ENCODE measurements at places on chromosomes 12 and 14.

- no peak for DNase-seq
These were observed 15.8 kb upstream of the NINJ2 start for GRCh38 chr12:678747-679712.

- no peak for DNase-seq
These were observed 78.3 kb downstream of the TSHR start for GRCh38 chr14:81033698-81034240.

GRCh38 chr14:70601162-70601561, 707 bp upstream of the MED6 start:
- DNase-seq = no peak

- DNase-seq = no peak
These were observed 114.2 kb downstream of the DHRS2 start for GRCh38 chr14:23750357-23750756.

GRCh38 chr12:27012982-27013255, 1.3 kb downstream of the TM7SF3 start:
- DNase-seq = no peak

- no peak for DNase-seq
These were observed 137.0 kb upstream of the MAX start for GRCh38 chr14:65239143-65239937.

- DNase-seq = no peak
These were observed 15.8 kb upstream of the SLC16A7 start for GRCh38 chr12:59580050-59580449.

DNA sequence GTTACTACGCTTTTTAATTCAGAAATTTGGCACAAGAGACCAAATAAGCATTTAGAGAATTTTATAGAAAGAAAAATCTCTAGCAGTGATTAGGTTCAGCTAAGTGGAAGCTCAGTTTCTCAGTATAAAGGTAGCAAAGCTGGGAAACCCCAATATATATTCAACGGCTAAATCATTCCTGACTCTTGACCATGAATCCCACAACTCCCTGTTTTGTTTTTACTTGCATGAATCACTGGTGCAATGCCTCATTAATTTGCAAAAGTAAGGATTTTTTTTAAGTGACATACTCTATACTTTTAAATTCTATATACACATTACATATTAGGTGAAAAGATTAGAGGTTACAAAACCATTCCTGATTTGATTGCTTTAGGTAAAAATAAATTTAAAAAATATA, 74.3 kb upstream of the PLEKHG7 start:
- DNase-seq = no peak

GRCh38 chr14:76305268-76305826, 70.6 kb upstream of the ESRRB start:
- no peak for DNase-seq

DNA sequence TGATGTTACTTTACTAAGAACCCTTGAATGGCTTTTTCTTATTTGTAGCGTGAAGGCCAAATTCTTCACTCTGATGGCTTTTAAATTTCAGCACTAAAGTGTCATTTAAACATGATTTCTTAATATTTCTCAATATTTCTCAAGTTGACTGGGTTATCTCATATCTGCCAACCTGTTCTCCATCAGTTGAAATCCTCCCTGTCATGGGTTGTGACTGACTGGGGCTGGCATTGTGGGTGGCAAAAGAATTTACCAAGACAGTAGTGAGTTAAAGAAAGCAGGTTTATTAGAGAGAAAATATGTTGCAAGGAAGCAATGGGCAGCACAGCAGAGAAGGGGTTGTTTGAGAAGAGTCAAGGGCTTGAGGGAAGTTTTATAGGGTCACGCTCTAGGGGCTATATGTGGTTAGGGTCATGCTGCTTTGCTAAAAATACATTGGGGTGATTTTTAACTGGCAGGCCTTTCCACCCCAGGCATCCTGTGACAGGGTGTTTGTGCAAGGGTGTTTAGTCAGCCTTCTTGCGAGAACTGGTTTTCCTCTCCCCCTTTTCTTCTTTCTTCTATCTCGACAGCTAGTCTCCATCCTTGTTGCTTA, 232.8 kb upstream of the SEL1L start:
- no peak for DNase-seq

DNA sequence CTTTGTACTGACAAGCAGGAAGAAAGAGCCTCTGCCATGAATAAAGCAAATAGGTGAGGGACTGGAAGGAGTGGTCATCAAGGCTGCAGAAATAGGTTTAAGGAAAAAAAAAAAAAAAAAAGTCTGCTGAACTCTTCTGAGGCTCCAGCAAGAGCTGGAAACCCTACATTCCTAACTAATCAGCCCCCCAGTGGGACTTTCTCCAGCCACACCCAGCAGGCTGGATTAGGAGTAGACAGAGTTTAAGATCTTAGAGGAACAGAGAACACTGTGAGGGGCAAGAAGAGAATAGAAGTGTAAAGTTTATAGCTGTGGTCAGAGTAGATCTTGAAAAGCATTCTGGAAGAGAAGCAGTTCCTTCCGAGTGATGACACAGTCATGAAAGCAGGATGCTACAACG, 66.4 kb downstream of the ATXN2 start:
- DNase-seq = no peak

- peak; percentile 26 for DNase-seq
These were observed 105.2 kb upstream of the ATF7IP start for GRCh38 chr12:14260011-14260993.

Measured in NCI-H1048 (cell line).